ENCODE measurements at places on chromosomes 4 and X.

DNA sequence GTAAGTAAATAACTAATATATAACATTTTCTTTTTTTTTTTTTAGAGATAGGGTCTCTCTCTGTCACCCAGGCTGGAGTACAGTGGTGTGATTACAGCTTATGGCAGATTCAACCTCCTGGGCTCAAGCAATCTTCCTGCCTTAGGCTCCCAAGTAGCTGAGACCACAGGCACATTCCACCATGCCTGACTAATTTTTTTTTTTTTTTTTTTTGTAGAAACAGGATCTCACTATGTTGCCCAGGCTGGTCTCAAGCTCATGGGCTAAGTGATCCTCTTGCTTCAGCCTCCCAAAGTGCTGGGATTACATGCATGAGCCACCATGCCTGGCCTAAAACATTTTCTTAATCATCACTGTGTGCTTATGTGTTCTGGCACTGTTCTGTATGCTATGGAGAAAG lies 32.8 kb downstream of the MGARP start:
- DNase-seq, result no peak

DNA sequence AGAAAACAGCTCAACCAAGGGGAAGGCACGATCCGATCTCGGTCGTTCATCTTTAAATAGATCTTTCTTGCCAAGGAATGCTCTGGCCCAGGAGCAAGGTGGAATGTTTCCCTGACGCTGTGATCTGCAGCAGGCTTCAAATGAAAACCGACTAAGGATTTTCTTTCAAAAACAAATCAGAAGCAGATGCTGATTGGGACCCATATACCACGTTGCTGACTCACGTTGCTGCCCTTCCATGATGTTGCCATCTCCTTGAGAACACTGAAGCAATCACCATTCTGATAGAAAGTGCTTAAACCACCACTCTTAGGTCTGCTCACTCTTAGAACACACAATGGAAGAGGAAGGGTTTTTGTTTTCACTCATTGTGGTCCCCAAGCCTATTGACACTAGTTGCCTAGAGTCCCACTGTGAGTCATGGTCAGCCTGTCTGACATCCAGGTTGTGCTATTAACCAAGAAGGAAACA lies 26.1 kb downstream of the LAMTOR3 start:
- no peak for DNase-seq

- no peak for DNase-seq
These were observed 24.3 kb downstream of the GRSF1 start for GRCh38 chr4:70815370-70815769.

DNA sequence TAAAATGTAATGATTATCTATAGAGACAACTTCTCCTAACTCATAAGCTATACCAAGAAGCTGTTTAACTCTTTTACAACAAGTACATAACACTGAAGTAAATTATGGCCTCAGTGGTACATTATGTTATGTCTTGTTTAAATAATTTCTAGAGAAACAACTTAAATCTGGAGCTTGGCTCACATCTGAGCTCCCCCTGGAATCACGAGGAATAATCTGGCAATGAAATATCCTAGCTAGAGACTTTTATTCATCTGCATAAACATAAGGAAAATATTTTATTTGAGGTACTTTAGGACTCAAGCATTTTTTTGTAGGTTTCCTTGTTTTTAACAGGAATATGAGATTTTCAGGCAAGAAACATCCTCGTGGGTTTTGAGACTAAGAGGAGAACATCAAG lies 354.7 kb upstream of the SLC7A11 start:
- DNase-seq, result no peak

DNA sequence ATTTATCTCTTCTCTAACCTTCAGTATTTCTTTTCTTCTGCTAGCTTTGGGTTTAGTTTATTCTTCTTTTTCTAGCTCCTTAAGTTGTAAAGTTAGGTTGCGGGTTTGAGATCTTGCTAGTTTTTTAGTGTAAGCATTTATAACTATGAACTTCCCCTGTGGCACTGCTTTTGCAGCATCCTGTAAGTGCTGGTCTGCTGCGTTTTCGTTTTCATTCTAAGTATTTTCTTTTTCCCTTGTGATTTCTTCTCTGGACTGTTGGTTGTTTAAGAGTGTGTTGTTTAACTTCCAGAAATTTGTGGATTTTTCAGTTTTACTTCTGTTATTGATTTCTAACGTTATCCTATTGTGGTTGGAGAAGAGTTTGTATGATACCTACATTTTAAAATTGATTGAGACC lies 11.0 kb upstream of the CTBP1 start:
- no peak for DNase-seq

GRCh38 chr4:76016393-76016792 lies 6.9 kb downstream of the CXCL10 start:
- DNase-seq, result no peak

- DNase-seq, result no peak
These were observed 239.7 kb downstream of the QDPR start for GRCh38 chr4:17272154-17272553.

GRCh38 chrX:110108381-110108821 lies 105.5 kb downstream of the TMEM164 start:
- peak; percentile 4 for DNase-seq

GRCh38 chrX:41837270-41837944 lies 85.9 kb downstream of the CASK start:
- no peak for DNase-seq

DNA sequence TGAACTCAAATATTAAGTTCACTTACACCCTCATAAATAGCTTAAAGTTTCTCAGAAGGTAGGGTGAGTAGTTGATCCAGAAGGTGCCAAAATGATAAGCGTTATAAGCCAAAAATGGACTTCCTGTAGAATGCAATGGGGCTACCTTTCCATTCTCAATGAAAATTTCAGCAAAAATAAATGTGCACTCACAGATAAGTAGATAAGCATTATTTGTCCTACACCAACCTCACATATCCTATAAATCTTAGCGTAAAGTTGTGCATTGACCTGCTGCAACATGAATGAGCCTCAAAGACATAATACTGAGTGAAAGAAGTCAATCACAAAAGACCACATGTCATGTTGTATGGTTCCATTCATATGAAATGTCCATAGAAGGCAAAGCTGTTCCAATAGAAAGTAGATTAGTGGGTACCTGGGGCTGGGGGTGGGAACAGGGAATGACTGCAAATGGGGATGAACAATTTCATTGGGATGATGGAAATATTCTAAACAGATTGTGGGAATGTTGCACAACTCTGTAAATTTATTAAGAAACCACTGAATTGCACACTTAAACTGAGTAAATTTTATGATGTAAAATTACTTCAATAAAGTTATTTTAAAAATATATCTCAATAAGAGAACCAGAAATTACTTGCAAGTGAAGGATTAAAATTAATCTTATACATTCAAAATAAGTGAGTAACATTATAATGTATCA lies 100.9 kb downstream of the AMELX start:
- DNase-seq, result no peak

- no peak for DNase-seq
These were observed 98.7 kb downstream of the SORBS2 start for GRCh38 chr4:185713272-185713671.

- DNase-seq, result no peak
These were observed 330.5 kb upstream of the GALNT7 start for GRCh38 chr4:172838111-172838510.

GRCh38 chrX:110341189-110342035 lies 17.2 kb upstream of the RTL9 start:
- no peak for DNase-seq

- no peak for DNase-seq
These were observed 66.5 kb downstream of the SHROOM4 start for GRCh38 chrX:50747471-50747900.

DNA sequence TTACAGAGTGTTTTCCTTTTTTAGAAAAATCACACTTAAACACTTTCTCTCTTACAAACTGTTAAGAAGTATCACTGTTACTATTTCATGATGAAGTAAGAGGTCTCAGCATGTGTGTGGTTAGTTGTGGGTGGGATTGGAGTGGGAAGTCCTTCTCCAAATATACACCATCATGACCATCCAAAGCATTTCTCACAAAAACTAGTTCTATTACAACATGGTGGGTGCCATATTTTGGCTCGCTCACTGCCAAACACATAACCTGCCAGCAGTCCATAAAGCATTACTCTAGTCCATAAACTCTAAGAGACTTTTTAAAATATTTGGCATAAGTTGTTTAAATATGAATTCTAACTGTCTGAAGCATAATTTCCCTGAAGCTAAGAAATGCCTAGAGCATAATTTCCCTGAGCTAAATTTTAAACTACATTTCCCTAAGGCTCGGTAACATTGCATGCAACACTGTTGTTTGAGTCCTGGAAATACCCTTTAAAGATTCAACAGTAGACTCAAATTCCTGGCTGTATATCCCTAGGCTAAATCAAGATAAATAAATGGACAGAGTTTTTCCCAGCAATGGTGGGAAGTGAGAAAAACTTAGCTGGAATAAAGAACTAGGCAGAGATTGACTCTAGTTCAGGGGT lies 415.0 kb upstream of the INTU start:
- DNase-seq, result no peak

DNA sequence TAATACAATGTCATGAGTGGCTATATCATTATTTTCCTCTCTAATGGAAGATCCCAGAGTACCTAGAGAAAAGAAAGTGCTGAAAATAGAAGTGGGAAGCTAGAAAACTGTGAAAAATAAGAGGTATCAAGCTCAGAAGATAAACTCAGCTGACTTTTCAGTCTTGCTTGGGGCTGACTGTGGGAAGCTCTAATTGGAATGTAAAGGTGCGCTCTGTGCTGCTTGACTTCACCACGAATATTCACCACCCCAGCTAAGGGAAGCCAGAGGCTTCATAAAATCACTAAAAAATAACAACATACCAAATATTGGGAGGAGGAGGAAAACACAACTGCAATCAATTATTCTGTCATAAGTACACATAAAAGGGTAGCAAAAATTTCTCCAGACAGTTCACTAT lies 25.1 kb downstream of the NDST3 start:
- no peak for DNase-seq

DNA sequence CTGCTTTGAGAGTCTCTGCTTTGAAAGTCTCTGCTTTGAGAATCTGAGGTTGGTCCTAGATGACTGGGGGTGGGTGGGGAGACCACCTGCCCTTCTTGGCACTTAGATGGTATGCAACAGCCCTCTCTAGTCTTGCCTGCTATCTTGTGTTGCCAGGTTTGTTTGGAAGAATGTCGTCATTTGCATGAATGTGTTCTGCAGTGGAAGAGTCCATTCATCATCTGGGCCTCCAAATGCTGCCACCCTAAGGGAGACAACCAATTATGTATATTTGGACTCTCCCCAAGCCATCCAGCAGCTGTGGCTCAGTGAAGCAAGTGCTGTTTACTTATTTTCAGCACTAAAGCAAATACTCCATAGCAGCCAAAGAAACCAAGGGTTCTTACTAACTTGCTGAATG lies 44.6 kb upstream of the TRPC5OS start:
- DNase-seq, result no peak

DNA sequence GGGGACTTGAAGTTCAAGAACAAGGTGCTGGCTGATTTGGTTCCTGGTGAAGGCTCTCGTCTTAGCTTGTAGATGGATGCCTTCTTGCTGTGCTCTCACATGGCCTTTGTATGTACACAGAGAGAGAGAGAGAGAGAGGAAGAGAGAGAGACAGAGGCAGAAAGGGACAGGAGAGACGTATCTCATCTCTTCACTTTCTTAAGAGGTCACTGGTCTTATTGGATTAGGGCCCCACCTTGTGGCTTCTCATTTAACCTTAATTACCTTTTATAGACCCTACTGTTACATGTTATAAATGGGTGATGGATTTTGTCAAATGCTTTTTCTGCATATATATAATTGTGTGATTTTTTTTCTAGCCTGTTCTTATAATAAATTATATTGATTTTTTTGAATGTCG lies 1444.2 kb downstream of the ADGRL3 start:
- peak; percentile 1 for DNase-seq

GRCh38 chrX:135185795-135186443 lies 14.7 kb upstream of the CT55 start:
- DNase-seq, result peak; percentile 18

DNA sequence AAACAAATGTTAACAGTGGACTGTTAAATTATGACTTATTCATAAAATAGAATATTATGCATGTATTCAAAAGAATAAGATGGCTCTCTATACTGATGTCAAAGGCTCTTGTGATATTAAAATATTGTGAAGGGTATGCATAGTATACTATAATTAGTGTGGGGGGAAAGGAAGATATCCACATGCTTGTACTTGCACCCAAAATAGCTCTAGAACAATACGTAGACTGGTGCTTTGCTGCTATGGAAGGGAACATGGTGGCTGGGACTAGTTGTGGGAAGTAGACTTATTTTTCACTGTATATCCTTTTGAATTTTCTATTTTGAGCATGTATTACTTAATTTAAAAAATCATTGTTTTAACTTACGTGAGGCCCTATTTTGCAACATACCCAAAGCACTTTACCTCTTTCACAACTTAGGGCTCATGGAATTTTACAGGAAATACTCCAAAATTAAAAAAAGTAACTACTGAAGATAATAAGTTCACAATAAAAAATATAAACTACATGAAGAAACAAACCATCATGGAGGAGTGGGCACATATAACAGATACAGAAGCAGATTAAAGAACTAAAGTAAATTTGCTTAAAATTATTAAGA lies 7.9 kb downstream of the PGRMC2 start:
- DNase-seq, result no peak

- no peak for DNase-seq
These were observed 31.6 kb upstream of the MRFAP1 start for GRCh38 chr4:6608758-6609414.
